Chondrocyte (in vitro differentiated cells): ENCODE measurements at places on chromosomes 6 and 20. TPM values are rescaled to one million over a fixed set of nuclear protein-coding genes. Genes with fewer than 3 reads are reported as not detected.

The CYP39A1 gene
- total RNA-seq, result 0.31 to 0.62 TPM in 2 of 3 replicates, not detected in the other

DNA sequence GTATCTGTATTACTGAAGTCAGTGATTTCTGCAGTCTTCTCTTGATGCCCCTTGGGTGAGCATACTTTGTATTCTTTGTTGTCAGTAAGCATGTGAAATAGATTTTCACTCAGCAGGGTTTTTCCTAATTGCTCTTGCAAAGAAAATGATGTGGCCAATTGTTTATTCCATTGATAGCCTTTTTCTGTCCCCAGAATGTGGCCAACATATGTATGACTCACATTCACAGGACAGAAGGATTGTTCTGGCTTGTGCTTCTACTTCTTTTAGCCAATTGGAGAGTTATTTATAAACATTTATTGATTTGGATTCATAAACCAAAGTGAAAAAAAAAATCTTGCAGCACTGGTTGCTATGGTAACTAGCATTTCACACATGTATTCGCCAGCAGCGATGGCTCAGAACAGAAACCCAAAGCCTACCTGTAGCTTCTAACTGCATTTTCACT is 54.4 kb upstream of the RBM24 start:
- no peak overlapping the region for H3K27ac ChIP-seq
- no peaks in the 10 kb centered on the region for H3K36me3 ChIP-seq
- no peak for DNase-seq
- no peak overlapping the region for H3K4me3 ChIP-seq

GRCh38 chr6:73636048-73636447 is 17.7 kb downstream of the SLC17A5 start:
- peaks cover 27% of the 10 kb centered on the region for H3K36me3 ChIP-seq
- no peak overlapping the region for H3K27ac ChIP-seq
- DNase-seq, result no peak
- no peaks in the 10 kb centered on the region for H3K27me3 ChIP-seq
- no peaks in the 10 kb centered on the region for H3K4me1 ChIP-seq
- H3K4me3 ChIP-seq, result no peak overlapping the region

GRCh38 chr6:22980446-22980845 is 411.1 kb downstream of the HDGFL1 start:
- H3K4me1 ChIP-seq, result no peaks in the 10 kb centered on the region
- no peak overlapping the region for H3K27ac ChIP-seq
- no peak for DNase-seq
- no peak overlapping the region for H3K4me3 ChIP-seq

GRCh38 chr6:79076160-79076559 is 1.9 kb downstream of the PHIP start:
- no peaks in the 10 kb centered on the region for H3K27me3 ChIP-seq
- peak overlapping the region; percentile 71 for H3K4me3 ChIP-seq
- no peaks in the 10 kb centered on the region for H3K36me3 ChIP-seq

The BACH2 gene
- total RNA-seq, result 7.8 to 10.5 TPM (median 8.3 TPM) in 3 replicates

DNA sequence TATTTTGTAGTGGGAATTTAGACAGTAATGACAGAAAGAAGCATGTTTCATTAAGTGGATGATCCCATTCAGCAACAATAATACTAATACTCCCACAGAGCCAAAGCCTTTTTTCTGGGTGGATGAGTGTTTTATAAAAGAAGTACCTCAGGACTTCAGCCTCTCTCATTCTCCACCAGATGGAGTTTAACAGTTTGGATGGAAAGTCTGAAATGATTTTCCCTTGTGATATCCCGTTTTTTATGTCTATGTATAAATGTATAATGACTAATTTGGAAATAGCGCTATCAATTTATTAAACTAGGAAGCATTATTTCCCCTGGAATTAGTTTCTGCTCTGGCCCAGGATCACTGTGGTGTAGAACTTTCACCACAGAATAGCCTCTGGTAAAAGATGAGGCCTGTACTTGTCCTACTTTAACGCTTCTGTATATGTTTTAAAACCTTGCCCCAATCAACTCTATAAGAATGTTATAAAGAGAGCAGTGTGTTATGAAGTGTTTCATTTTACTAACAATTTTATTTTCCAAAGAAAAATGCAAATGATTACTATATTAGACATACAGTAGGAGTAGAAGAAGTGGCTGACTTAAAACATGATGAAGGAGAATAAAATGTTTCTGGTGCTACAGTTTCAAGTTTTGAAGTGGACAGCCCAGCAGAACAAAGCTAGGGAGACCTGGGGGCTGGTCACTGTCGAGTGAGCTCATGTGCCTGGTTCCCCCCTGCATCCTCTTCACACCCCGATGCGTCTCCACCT is 135.6 kb downstream of the HIVEP1 start:
- peaks cover 32% of the 10 kb centered on the region for H3K4me1 ChIP-seq
- no peak for DNase-seq
- H3K27me3 ChIP-seq, result no peaks in the 10 kb centered on the region
- H3K27ac ChIP-seq, result peak overlapping the region; percentile 87

DNA sequence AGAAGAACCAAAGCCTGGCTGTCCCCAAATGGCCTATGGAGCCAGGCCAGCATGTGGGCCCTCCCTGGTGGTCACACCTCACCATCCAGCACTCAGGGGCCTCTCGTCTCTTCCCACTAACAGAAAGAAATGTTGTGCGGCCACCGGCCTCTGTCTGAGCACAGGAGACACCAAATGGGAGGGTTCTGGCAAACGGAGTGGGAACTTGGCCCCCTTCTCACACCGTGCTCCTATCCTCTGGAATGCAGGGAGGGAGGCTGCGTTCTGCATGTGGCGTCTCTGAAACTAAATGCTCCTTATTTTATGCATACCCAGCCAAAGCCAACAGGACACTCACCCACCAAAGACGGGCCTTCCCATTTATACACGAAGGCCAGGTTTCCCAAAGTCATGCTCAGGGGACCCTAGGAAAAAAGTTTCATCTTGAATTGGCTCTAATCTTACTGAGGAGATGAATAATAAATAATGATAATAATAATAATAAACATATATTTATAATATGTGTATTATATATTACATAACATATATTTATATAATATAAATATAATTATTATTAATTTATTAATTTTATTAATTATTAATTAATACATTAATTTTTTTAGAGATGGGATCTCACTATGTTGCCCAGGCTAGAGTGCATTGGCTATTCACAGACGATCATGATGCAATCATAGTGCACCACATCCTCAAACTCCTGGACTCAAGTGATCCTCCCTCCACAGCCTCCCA is 102.4 kb downstream of the FOXF2 start:
- no peaks in the 10 kb centered on the region for H3K27me3 ChIP-seq
- H3K27ac ChIP-seq, result no peak overlapping the region
- no peak overlapping the region for H3K4me3 ChIP-seq
- no peak for DNase-seq
- H3K36me3 ChIP-seq, result no peaks in the 10 kb centered on the region
- H3K4me1 ChIP-seq, result no peaks in the 10 kb centered on the region

GRCh38 chr6:163708466-163708865 is 293.9 kb downstream of the QKI start:
- H3K27ac ChIP-seq, result no peak overlapping the region
- peaks cover 13% of the 10 kb centered on the region for H3K4me1 ChIP-seq
- H3K4me3 ChIP-seq, result no peak overlapping the region
- H3K27me3 ChIP-seq, result no peaks in the 10 kb centered on the region

DNA sequence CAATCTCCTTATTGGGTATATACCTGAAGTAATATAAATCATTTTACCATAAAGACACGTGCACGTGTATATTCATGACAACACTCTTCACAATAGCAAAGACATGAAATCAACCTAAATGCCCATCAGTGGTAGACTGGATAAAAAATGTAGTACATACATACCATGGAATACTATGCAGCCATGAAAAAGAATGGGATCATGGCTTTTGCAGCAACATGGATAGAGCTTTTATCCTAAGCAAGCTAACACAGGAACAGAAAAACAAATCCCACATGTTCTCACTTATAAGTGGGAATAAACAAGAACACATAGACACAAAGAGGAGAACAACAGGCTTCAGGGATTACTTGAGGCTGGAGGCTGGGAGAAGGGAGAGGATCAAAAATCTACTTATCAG is 208.3 kb upstream of the QKI start:
- H3K4me1 ChIP-seq, result no peaks in the 10 kb centered on the region
- H3K4me3 ChIP-seq, result no peak overlapping the region
- H3K27ac ChIP-seq, result no peak overlapping the region
- DNase-seq, result no peak
- peaks cover 2% of the 10 kb centered on the region for H3K36me3 ChIP-seq

GRCh38 chr6:13769655-13770053 is 44.7 kb downstream of the MCUR1 start:
- peaks cover 23% of the 10 kb centered on the region for H3K4me1 ChIP-seq
- H3K36me3 ChIP-seq, result no peaks in the 10 kb centered on the region
- no peak overlapping the region for H3K4me3 ChIP-seq
- no peaks in the 10 kb centered on the region for H3K27me3 ChIP-seq
- no peak overlapping the region for H3K27ac ChIP-seq

The MOXD1 gene
- 9.0 to 14.3 TPM (median 9.1 TPM) in 3 replicates for total RNA-seq

GRCh38 chr6:169263836-169264608 is 10.4 kb upstream of the THBS2 start:
- DNase-seq, result no peak
- no peak overlapping the region for H3K4me3 ChIP-seq
- H3K27ac ChIP-seq, result peak overlapping the region; percentile 5
- no peaks in the 10 kb centered on the region for H3K36me3 ChIP-seq
- H3K4me1 ChIP-seq, result peaks cover 8% of the 10 kb centered on the region

The SERPINB1 gene
- total RNA-seq, result 9.0 to 9.3 TPM (median 9.1 TPM) in 3 replicates

- peaks cover 1% of the 10 kb centered on the region for H3K36me3 ChIP-seq
- DNase-seq, result no peak
- H3K4me1 ChIP-seq, result peaks cover 22% of the 10 kb centered on the region
- no peaks in the 10 kb centered on the region for H3K27me3 ChIP-seq
- H3K4me3 ChIP-seq, result no peak overlapping the region
These were observed 119.2 kb downstream of the TINAG start for GRCh38 chr6:54427396-54427937.

- H3K27ac ChIP-seq, result no peak overlapping the region
- no peak overlapping the region for H3K4me3 ChIP-seq
- H3K4me1 ChIP-seq, result no peaks in the 10 kb centered on the region
- peaks cover 2% of the 10 kb centered on the region for H3K27me3 ChIP-seq
- no peak for DNase-seq
These were observed 37.0 kb downstream of the SYTL3 start for GRCh38 chr6:158686791-158687381.

The CENPW gene
- 11.5 to 17.0 TPM (median 12.1 TPM) in 3 replicates for total RNA-seq

GRCh38 chr6:151179321-151179720 is 60.4 kb upstream of the AKAP12 start:
- DNase-seq, result no peak
- H3K4me3 ChIP-seq, result no peak overlapping the region

DNA sequence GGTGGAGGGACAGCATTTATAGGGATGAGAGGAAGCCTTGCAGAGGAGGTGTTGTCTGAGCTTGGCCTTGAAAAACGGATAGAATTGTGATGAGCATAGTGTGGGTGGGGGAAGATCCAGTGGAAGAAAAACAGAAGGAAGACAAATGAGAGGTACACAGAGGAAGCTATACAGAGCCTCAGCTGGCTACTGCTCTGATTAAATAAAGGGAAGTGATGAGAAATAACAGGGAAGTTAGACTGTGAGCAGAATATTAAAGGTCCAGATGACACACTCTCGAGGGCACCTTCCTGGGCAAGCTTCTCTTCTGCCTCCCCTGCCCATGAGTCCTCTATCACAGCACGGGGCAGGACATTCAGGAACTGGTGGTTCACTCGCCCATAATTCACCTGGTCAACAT is 182.3 kb downstream of the KIF16B start:
- H3K4me1 ChIP-seq, result no peaks in the 10 kb centered on the region
- H3K36me3 ChIP-seq, result peaks cover 7% of the 10 kb centered on the region
- H3K27ac ChIP-seq, result no peak overlapping the region
- no peak for DNase-seq
- H3K4me3 ChIP-seq, result no peak overlapping the region

GRCh38 chr6:53584726-53585125 is 39.8 kb upstream of the GCLC start:
- H3K27me3 ChIP-seq, result no peaks in the 10 kb centered on the region
- no peak overlapping the region for H3K27ac ChIP-seq
- no peak overlapping the region for H3K4me3 ChIP-seq

DNA sequence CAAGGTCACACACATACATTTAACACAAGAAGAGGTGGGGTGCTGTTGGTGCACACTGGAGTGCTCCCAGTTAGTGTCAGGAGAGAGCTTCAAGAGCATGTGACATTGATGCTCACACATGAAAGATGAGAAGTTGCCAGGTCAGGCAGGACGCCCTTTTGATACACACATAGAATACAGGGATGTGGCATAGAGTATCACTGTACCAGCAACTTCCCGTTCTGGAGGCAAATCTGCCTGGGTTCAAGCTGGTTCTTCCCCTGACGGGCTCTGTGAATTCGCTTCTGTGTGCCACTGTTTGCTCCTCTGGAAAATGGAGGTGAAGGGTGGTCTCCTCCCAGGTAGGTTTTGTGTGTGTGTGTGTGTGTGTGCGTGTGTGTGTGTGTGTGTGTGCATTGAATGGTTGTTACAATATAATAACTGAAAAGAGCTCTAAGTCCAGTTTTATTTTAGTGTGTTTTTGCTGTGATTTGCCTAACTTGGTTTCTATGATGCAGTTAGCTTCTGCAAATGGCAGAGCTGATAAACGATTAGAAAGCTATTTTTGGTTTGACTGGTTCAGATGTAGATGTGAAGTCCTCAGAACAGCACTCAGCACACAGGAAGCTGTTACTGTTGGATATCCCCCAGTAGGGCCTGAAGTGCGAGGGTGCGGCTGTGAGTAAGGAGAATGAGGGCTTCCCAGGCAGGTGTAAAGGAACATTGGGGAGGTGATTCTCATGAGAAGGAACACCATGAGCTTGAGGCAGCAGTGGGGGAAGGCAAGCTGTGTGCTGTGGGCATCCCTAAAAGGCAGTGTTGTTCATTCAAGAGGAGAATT is 53.4 kb downstream of the HIVEP1 start:
- no peak overlapping the region for H3K4me3 ChIP-seq
- peaks cover 53% of the 10 kb centered on the region for H3K4me1 ChIP-seq
- H3K36me3 ChIP-seq, result no peaks in the 10 kb centered on the region
- no peak for DNase-seq

The LGSN gene
- 1.4 TPM in 2 of 3 replicates, not detected in the other for total RNA-seq

DNA sequence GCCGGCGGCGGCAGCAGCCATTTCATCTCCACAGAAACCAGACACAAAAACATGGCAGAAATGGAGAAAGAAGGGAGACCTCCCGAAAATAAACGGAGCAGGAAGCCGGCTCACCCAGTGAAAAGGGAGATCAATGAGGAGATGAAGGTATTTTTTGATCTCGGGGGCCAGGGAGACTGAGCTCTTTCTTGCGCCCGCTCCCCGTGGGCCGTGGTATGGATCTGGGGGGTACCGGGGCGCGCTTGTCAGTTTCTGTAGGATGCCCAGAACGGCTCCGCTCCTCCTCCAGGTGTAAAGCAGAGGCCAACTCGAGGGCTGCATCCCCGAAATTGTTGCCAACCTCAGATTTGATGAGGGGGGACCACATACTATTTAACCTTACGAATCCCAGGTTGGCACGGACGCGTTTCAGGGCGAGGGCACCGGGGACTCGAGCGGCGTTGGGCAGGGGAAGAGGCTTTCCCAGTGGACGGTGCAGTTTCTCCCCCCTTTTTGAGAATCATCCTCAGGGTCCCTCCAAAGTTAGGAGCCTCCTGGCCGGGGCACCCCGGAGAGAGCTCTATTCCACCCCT is 735 bp downstream of the SOBP start:
- no peak for DNase-seq
- H3K4me1 ChIP-seq, result peaks cover 25% of the 10 kb centered on the region
- peaks cover 11% of the 10 kb centered on the region for H3K27me3 ChIP-seq

The ADGRG6 gene
- 1.7 to 2.5 TPM (median 2.5 TPM) in 3 replicates for total RNA-seq

The RBM24 gene
- total RNA-seq, result 10.1 to 13.1 TPM (median 10.8 TPM) in 3 replicates

- H3K36me3 ChIP-seq, result no peaks in the 10 kb centered on the region
- no peak overlapping the region for H3K27ac ChIP-seq
These were observed 187.0 kb upstream of the BMP2 start for GRCh38 chr20:6580486-6580885.

- no peak overlapping the region for H3K27ac ChIP-seq
- no peaks in the 10 kb centered on the region for H3K36me3 ChIP-seq
- DNase-seq, result no peak
- H3K4me3 ChIP-seq, result no peak overlapping the region
- no peaks in the 10 kb centered on the region for H3K27me3 ChIP-seq
- no peaks in the 10 kb centered on the region for H3K4me1 ChIP-seq
These were observed 27.4 kb upstream of the SLC24A3 start for GRCh38 chr20:19185083-19185482.
